ENCODE measurements at places on chromosomes 4 and X. TPM values are rescaled to one million over a fixed set of nuclear protein-coding genes. Genes with fewer than 3 reads are reported as not detected.

GRCh38 chr4:153566631-153567150 lies 100.5 kb downstream of the TMEM131L start:
- H3K4me1 ChIP-seq, result no peaks in the 10 kb centered on the region
- no peaks in the 10 kb centered on the region for H3K36me3 ChIP-seq
- H3K27ac ChIP-seq, result peak overlapping the region; percentile 48

GRCh38 chr4:129093191-129093920 lies at the start of gene SCLT1:
Gene SCLT1 (minus strand): TSS chr4:129093539. CDS start chr4:129093103, 436 bp downstream.
- peak; percentile 99 for DNase-seq
- peak within 1 kb of the TSS; percentile 79 for H3K4me3 ChIP-seq
- H3K27ac ChIP-seq, result peak within 1 kb of the TSS; percentile 90
- H3K27me3 ChIP-seq, result no peaks in the 10 kb centered on the region
- H3K4me1 ChIP-seq, result peaks cover 29% of the 10 kb centered on the region

DNA sequence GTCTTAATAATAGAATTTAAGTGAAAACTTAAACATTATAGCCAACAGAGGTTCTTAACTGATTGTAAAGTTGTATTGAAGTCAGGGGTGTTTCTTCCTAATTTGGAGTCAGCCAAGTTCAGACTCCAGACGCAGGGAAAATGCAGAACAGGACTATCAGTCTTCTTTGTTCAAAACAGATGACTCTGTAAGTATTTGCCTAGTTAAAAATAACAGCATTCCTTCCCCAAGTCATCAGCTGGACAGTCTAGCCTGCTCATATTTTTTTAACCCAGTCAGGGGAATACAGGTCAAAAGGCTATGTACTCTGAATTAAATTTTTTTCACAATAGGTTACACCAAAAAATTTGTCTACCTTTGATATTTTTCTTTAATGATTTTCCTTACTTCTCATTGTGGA lies 73.8 kb upstream of the DCLK2 start:
- H3K27me3 ChIP-seq, result no peaks in the 10 kb centered on the region
- peak overlapping the region; percentile 26 for H3K27ac ChIP-seq
- no peak for DNase-seq
- H3K4me1 ChIP-seq, result peaks cover 10% of the 10 kb centered on the region

DNA sequence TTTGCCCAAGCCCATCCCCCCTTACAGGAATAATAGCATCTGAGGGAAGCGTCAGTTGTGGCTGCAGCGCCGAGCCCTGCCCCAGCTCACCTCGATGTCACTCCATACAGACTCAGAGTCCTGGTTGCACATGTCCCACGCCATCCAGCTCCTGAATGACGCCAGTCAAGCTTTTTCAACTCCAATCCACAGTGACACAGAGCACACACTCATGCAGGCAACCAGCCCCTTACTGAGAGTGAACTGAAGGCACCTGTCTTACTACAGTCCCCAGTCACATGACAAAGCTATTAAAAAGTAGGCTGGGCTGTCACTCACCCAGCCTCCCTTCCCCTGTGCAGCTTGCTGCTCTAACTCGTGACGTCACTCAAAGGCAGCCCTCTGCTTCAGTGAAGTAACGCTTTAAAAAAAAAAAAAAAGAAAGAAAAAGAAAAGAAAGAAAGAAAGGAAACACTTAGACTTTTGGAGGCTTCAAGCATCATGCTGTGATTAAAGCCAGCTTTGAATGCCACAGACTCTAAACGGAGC lies at the start of gene PPARGC1A:
Gene PPARGC1A, minus strand, starts transcription at position 234 of the 528 bp plus-strand sequence. Its CDS starts 90 bp downstream, at position 144.
- DNase-seq, result peak; percentile 73
- H3K36me3 ChIP-seq, result no peaks in the 10 kb centered on the region
- peak within 1 kb of the TSS; percentile 57 for H3K4me3 ChIP-seq
- no peaks in the 10 kb centered on the region for H3K27me3 ChIP-seq
- no peaks in the 10 kb centered on the region for H3K4me1 ChIP-seq
- H3K27ac ChIP-seq, result peak within 1 kb of the TSS; percentile 89

GRCh38 chr4:32417113-32417704 lies 1697.0 kb downstream of the PCDH7 start:
- H3K27me3 ChIP-seq, result no peaks in the 10 kb centered on the region
- no peak overlapping the region for H3K4me3 ChIP-seq
- H3K36me3 ChIP-seq, result no peaks in the 10 kb centered on the region
- DNase-seq, result no peak
- no peak overlapping the region for H3K27ac ChIP-seq
- H3K4me1 ChIP-seq, result no peaks in the 10 kb centered on the region

The ERCC6L gene
- polyA plus RNA-seq, result 0.01 TPM

DNA sequence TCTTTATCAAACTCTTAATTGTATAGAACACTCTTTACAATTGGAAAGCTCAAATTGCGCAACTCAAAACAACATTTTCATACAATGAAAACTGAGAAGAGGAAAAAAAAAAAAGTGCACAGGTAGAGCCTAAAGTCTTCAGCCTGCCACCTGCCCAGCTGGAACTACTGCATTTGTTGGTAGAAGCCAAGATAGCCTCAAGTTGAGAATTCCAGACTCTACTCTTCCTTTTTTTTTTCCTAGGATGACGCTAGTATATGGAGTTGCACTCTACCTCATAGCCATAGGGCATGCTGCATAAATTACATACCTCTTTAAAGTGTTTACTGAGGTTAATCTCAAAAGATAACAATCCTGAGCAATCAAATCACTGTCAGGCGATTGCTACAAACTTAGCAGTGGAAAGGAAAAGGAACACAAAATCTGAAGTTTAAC lies 13.6 kb downstream of the ABCG2 start:
- H3K36me3 ChIP-seq, result no peaks in the 10 kb centered on the region
- no peak overlapping the region for H3K27ac ChIP-seq

All from heart left ventricle (tissue), 16 donors.